ENCODE measurements at places on chromosomes 13 and 19.

- DNase-seq = no peak
Observed at GRCh38 chr13:98108341-98108740, 34.6 kb upstream of the FARP1 start.

DNA sequence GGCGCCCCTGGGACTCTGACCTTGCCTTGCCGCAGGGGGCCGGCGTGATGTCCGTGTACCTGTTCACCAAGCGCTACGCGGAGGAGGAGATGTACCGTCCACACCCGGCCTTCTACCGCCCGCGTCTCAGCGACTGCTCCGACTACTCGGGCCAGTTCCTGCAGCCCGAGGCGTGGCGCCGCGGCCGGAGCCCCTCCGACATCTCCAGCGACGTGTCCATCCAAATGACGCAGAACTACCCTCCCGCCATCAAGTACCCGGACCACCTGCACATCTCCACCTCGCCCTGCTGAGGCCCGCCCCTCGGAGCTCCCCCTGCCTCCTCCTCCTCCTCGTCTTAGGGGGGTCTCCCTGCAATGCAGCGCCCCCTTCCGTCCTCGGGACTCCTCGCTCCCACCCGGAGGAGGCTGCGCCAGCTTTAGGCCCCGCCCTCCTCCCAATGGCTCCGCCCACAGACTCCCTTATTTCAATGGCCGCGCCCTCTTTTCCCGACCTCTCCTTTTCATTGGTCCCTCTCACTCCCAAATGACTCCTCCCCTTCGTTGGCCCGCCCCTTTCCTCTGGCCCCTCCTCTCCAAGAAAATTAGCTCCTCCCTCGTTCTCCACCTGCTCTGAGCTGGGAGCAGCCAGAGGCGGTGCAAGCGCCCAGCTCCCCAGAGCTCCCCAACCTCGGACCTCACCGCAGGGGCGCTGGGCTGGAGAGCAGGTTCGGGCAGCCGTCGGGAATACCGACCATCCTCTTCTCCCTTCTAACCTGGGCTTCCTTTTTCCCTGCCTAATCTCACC is 20.5 kb upstream of the CACNG8 start:
- no peak for DNase-seq

DNA sequence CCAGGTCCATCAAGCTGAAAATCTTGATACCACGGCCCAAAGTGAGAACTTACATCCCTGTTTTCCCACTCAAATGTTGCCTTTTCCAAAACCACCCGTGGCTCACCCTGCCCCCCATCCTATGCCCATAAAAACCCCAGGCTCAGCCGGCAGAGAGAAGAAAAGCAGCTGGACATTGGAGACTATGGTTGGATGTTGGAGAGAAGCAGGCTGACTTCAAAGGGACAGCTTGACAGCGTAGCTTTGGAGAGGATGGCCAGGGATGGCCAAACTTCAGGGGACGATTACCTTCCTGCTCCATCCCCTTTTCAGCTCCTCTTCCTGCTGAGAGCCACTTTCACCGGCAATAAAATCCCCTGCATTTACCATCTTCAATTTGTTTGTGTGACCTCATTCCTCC is 3.5 kb upstream of the ZNF792 start:
- no peak for DNase-seq

- DNase-seq = no peak
Observed at GRCh38 chr19:58085348-58085875, 12.6 kb downstream of the ZSCAN18 start.

Measured in GM13977 (cell line).